Brain microvascular endothelial cell (primary cell): ENCODE measurements at places on chromosomes 16 and 17.

DNA sequence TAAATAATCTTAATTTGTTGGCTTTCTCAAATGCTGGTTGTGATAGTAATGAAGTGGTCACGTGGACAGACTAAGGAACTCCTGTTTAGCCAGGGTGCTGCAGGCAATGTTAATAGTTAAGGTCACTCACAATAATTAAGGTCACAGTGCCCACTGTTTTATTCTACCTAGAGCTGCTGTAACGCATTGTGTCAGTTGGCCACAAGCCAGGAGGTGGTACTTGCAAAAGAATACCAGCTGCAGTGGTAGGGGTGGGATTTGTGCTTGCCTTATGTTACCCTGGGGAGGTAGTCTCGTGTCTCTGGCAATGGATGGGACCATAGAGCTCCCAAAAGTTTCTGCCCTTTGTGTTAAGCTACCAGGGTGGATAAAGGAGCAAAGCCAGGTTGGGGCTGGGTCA is 969.1 kb upstream of the CDH8 start:
- no peak for DNase-seq

- DNase-seq = no peak
These were observed 456.2 kb upstream of the CDH5 start for GRCh38 chr16:65910291-65910690.

DNA sequence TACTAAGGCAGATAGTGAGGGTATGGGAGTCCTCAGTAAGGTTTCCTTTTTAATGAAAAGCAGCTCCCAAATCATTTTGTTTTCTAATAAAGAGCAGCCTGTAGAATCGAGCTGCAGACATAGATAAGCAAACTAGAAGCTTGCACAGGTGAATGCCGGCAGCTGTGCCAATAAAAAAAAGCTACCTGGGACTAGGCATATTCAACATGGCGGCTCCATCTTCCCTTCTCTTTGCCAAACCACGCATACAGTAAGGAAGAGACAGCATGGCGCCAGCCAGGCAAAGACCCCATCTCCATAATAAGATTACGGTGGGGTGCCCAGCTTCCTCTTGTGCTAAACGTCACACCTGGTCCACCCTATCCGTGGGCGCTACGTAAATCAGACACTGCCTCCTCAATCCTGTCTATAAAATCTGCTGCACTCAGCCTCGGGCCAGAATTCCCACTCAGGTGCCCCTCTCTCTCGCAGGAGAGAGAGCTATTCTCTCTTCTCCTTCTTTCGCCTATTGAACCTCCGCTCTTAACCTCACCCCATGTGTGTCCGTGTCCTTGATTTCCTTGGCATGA is 92.7 kb upstream of the FA2H start:
- DNase-seq = no peak

GRCh38 chr16:66979011-66979717 is 9.2 kb upstream of the CES4A start:
- DNase-seq = no peak

- peak; percentile 63 for DNase-seq
These were observed 24.0 kb upstream of the VPS4A start for GRCh38 chr16:69286941-69287713.

DNA sequence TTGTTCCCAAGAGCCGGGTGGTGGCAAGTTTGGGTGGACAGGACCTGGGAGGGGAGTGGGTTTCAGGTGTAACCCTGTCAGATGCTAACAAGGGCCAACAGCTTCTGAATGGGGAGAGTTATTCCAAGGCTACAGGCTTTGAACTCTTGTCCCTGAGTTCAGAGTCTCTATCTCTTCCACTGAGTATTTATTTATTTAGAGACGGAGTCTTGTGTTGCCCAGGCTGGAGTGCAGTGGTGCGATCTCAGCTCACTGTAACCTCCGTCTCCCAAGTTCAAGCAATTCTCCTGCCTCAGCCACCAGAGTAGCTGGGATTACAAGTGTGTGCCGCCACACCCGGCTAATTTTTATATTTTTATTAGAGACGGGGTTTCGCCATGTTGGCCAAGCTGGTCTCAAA is 2.6 kb upstream of the SETD1A start:
- DNase-seq = no peak

GRCh38 chr17:75848523-75849278 is 4.5 kb upstream of the UNC13D start:
- DNase-seq = no peak

- no peak for DNase-seq
These were observed 2.6 kb downstream of the MAP2K3 start for GRCh38 chr17:21286909-21287702.

DNA sequence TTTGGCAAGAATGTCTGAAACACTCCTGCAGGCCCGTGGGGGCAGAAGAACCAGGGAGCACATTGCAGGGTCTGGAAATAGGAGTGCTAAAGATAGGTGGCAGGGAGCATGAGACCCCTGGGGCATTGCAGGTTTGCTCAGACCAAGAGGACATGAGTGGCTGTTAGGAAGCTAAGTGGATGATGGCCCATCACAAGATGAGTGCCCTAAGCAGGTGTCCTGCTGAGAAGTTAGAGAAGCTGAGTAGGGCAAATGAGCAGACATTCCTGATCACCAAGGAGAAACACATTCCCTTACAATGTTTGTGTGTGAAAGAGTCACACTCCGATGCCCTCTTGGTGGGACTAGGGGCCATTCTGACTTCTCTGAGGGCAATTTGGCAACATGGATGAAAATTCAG is 9.9 kb downstream of the MLYCD start:
- no peak for DNase-seq

GRCh38 chr16:69399361-69399760 is 13.6 kb upstream of the TERF2 start:
- no peak for DNase-seq

GRCh38 chr16:56753410-56753809 is 23.5 kb downstream of the NUP93 start:
- DNase-seq = no peak

DNA sequence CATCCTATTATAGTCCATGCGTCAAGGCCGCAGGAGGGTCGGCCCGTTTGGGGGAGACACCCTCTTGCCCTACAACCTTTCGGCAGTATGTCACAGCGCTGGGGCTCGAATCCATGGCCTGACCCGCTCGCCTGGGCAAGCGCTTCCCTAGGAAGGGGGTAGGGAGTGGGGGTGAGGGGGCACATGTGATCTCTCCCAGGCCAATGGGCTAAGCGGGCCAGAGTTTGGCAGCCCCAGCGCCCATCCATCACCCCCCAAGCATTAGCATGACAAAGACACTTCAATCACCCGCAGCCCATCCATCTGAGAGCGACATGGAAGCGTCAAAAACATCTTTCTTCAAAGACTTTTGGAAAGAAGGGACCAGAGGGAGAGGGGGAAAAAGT is at the start of gene HOXB1:
Gene HOXB1 (minus strand): TSS at position 125 of the 386 bp plus-strand sequence. CDS start 107 bp downstream, at position 18.
- DNase-seq = no peak

GRCh38 chr17:82909322-82909904 is 69.6 kb upstream of the ZNF750 start:
- DNase-seq = no peak

- DNase-seq = no peak
These were observed 12.9 kb downstream of the CMC2 start for GRCh38 chr16:80993834-80994233.

DNA sequence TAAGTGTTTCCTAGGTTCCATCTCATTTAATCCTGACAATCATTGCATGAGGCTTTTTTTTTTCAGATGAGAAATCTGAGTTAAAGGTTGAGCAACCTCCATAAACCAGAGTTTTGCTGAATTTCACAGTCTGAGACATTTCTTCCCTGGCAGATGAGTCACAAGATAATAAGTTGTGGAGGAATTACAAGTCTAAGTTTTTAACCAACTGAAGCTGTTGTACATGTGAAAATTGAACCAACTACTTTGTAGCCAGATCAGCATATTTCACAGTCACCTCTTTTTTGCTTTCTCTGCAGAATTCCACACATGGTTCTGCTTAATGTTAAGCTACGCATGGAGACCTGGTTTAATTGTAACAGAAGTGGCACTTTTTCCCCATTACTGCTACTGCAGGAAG is 765.6 kb downstream of the CDH11 start:
- DNase-seq = peak; percentile 65

GRCh38 chr17:66353937-66354401 is 51.6 kb downstream of the PRKCA start:
- peak; percentile 49 for DNase-seq

- DNase-seq = no peak
These were observed 22.0 kb downstream of the TEX14 start for GRCh38 chr17:58669853-58670252.

DNA sequence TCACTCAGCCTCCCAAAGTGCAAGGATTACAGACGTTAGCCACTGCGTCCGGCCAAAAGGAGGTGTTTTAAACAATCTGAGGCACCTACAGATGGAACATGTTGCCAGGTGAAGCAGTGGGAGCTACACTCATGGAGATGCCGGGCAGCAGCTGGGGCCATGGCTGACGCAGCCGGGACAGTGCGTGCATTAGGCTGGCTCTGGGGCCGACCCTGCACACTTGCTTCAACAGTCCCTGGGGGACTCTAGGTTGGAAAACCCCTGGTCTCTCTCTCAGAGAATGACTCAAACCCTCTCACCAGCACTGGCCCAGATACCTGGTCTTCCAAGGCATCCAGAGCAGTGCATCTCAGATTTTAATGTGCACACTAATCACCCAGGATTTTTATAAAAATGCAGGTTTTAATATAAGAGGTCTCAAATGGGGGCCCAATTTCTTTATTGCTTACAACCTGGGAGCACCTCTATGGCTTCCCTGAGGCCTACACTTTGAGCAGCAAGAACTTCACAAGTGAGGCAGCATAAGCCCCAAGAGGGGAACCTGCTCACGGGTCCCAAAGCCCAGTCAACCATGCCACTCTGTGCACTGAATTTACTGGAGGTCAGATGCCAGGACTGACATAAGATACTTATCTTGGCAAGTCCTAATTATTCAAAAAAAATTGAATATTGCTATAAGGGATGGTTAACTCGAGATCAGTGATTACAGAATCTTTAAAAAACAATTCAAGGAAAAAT is 70.8 kb upstream of the TRAP1 start:
- DNase-seq = no peak
